ENCODE measurements at places on chromosomes 7 and 10. TPM values are rescaled to one million over a fixed set of nuclear protein-coding genes. Genes with fewer than 3 reads are reported as not detected.

- no peak overlapping the region for H3K27ac ChIP-seq
- H3K4me3 ChIP-seq, result no peak overlapping the region
- H3K4me1 ChIP-seq, result no peaks in the 10 kb centered on the region
- H3K36me3 ChIP-seq, result no peaks in the 10 kb centered on the region
- H3K27me3 ChIP-seq, result no peaks in the 10 kb centered on the region
Measured at GRCh38 chr7:148787571-148788295, 89.0 kb downstream of the CUL1 start.

- no peak for DNase-seq
- no peaks in the 10 kb centered on the region for H3K27me3 ChIP-seq
- H3K4me3 ChIP-seq, result no peak overlapping the region
Measured at GRCh38 chr7:119761776-119762175, 511.2 kb upstream of the KCND2 start.

DNA sequence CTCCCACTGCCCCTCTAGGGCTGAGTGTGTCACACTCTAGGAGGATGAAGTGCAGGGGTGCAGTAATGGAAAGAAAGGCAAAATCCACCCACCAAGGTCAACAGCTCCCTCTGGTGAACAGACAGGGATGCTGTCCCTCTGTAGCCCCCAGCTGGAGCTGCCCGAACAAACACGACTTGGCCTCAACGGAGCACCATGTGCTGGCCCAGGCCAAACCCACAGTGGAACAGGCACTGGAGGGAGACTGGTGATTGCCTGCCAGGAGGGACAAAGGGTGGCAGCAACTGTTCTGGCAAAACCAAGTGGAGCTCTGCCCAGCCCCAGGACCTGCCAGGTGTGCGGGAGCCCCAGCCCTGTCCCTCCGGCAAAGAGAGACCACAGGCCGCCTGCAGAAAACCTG, 20.7 kb downstream of the PDIA4 start:
- no peaks in the 10 kb centered on the region for H3K4me1 ChIP-seq
- DNase-seq, result no peak
- H3K27ac ChIP-seq, result no peak overlapping the region

- H3K27me3 ChIP-seq, result no peaks in the 10 kb centered on the region
- no peaks in the 10 kb centered on the region for H3K36me3 ChIP-seq
- peaks cover 54% of the 10 kb centered on the region for H3K4me1 ChIP-seq
- peak overlapping the region; percentile 62 for H3K27ac ChIP-seq
Measured at GRCh38 chr7:73896454-73896853, 35.5 kb downstream of the TMEM270 start.

The GRM3 gene
- total RNA-seq, result not detected
